ENCODE measurements at places on chromosomes 13 and 19.
A peak's percentile ranks its signal among the peaks of the same experiment; 100 is the strongest.

DNA sequence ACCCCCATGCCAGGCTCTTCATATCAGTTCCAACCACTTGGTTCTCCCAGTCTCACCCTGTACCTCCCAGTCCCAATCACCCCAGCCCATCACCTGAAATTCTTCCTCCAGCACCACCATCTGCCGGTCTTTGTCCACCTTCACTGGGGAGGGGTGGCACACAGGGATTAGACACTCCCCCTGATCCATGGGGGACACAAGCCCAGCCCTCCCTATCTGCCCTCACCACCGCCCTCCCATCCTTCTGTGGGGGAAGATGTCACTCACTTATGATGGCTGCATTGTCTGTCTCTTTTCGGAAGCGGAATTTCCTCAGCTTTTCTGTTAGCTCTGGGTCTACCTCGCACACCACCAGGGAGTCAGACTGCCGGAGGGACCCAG, 685 bp downstream of the GMFG start:
- H3K4me1 ChIP-seq: peaks cover 6% of the 10 kb centered on the region
- no peak for DNase-seq
- peak overlapping the region; percentile 66 for H3K27ac ChIP-seq
- no peaks in the 10 kb centered on the region for H3K27me3 ChIP-seq
- H3K4me3 ChIP-seq: peak overlapping the region; percentile 57

- H3K4me3 ChIP-seq: no peak overlapping the region
- H3K36me3 ChIP-seq: no peaks in the 10 kb centered on the region
- DNase-seq: no peak
Measured at GRCh38 chr19:53519446-53519845, 18.5 kb upstream of the ZNF331 start.

GRCh38 chr13:35957996-35958395, 173.2 kb downstream of the DCLK1 start:
- no peak overlapping the region for H3K4me3 ChIP-seq
- H3K27me3 ChIP-seq: no peaks in the 10 kb centered on the region
- no peak for DNase-seq

GRCh38 chr19:43806848-43807247, 4.6 kb upstream of the LYPD5 start:
- DNase-seq: no peak
- H3K36me3 ChIP-seq: no peaks in the 10 kb centered on the region
- H3K4me3 ChIP-seq: no peak overlapping the region

All from small intestine (tissue), 16 donors.